Urothelium cell line (cell line): ENCODE measurements at places on chromosomes 1 and 21.

DNA sequence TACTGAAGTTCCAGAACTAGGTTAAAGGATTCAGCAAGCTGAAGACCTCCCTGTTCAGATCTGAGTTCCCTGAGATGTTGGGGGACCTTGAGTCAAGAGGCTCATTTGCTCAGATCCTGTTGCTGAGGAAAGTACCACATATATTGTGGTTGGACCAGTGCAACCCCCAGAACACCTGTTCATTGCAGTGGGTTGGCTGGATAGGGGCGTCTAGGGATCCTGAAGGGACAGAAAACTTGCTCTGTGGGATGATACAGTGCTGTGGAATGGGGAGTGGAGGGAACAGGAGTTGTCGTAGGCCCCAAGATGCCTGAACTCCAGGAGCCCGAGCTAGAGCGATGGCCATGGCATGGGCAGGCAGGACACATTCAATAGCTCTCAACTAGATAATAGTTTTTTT is 24.6 kb upstream of the MAPKAPK2 start:
- DNase-seq, result no peak

GRCh38 chr1:184272175-184272866 is 114.5 kb upstream of the C1orf21 start:
- no peak for DNase-seq

DNA sequence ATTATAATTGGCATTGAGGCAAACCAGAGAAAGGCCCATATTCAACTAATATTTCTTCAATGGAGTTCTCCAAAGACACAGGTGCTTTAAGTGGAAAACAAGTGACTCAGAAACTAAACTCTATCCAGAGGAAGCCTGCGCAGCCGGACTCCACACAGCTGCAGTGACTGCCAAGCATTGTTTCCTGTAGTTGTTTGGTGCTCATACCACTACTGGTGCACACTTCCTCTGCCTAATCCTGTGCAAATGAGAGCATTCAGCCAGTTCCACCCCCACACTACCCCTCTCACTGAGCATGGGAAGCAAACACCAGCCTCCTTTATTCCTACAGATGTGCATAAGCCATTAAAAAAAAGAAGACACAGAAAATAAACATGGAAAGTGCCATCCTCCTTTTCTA is 102.9 kb downstream of the VAV3 start:
- DNase-seq, result no peak

DNA sequence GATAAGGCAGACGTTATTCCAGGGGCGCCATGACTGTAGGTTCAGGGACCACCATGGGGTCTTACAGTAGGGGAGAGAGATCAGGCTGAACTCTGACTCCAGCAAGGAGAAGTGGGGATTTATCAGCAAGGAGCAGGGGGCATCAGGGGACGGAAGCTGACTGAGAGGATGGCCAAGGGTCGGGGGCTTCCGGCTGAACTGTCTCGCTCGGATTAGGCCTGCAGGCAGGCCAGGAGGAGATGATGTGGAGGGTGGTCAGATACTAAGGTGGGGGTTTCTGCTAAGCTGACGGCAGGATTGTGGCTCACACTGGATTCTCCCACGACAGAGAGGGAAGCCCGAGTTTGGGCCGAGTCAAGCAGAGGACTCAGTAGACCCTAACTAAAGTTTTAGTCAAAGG is 186.9 kb upstream of the VAMP3 start:
- no peak for DNase-seq

DNA sequence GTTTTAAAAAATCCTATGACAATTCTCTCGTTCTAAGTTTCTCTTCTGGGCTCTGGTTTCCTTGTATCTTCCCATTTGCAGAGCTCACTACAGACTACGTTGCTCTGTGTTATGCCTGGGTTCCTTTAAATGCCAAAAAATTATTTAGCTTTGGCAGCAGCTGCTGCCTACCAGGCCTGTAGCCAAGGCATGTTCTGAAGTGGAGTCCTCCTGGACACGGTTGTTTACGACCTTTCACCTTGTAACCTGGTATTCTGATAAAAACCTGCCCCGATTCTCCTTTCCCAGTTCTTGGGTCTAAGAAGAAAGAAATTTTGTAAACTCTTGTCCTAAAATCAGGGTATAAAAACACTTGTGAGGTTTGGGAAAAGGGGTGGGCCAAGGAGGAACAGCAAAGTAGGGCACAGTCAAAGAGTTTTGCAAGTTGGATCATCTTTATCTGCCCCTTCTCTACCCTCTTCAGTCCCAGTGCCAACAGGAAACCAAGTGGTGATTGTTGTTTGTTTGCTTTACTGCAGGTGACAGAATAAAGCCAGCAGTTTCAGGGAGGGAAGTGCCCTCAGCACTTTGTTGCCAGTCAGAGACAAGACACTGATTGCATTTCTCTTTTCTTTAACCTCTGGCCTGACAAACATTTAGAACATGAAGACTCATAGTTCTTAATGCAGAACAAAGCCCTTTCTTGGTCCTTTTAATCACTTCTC is 3.1 kb upstream of the TXNIP start:
- DNase-seq, result no peak

- DNase-seq, result no peak
These were observed 5.9 kb upstream of the MPL start for GRCh38 chr1:43331688-43332087.

GRCh38 chr1:203528976-203529835 is 35.3 kb downstream of the OPTC start:
- DNase-seq, result no peak

DNA sequence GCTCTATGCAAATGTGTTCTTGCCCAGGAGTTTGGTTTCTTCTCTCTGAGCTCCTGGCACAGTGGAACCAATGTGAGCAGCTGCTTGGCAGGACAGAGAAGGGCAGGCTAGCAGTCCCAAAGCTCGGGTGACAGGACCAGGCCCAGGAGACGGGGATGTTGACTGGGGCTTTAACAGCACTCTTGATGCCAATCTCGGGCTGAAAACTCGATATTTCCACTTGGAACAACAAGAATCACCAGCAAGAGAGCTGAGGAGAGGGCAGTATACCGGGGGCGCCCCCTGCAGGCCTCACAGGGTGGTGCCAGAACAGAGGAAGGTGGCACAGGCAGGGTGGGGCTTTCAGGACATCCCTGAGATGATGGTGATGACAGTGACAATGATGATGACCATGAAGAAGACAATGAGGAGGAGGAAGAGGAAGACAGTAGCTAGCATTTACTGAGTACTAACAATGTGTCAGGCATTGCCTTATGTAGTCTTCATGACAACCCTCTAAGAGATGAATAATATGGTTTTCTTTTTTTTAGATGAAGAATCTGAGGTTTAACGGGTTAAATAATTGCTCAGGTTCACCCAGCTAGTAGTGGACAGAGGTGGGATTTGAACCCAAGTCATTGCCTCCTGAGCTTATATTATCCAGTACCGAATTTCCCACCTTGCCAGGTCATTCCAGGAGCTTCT is 2.7 kb upstream of the KCNJ9 start:
- peak; percentile 42 for DNase-seq

DNA sequence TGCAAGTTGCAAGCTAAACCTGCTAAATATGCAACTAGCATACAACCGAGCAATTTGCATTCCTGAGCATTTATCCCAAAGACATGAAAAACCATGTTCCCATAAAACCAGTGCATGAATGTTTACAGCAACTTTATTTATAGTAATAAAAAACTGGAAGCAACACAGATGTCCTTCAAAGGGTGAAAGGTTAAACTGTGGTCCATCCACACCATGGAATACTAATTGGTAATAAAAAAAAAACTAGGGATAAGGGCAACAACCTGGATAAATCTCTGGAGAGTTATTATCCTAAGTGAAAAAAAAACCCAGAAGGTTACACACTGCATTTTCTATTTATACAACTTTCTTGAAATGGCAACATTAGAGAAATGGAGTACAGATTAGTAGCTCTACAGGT is 474.1 kb downstream of the SMYD3 start:
- no peak for DNase-seq

DNA sequence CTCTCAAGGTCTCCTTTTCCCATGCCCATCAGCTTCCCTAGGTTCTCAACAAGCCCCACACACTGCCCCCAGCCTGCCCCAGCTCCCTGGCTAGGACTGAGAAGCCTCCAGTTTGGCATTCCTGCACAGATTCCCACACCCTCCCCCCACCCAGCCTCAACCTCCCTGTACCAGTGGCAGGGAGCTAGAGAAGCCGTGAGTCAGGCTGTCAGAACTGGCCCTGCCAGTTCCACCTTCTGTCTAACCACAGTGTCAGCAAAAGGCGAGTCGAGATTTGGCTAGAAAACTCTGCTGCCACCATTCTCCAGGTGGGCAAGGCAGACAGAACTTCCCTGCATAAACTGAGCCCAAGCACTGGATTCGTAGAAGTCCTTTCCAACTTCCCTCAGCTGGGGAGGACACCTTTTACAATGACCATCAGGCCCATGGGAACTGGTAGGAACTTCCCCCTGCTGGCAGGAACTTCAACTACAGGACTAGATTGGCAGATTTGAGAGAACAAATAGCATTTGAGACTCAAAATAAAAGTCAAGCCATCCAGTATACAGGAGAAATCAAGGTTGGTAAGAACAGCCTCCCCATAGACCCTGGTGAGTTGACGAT is 31.0 kb downstream of the TNNT2 start:
- DNase-seq, result peak; percentile 47
